ENCODE measurements at places on chromosomes 13 and 19.
A peak's percentile ranks its signal among the peaks of the same experiment; 100 is the strongest.

- no peak for DNase-seq
These were observed 204.4 kb downstream of the LACC1 start for GRCh38 chr13:44084146-44084545.

DNA sequence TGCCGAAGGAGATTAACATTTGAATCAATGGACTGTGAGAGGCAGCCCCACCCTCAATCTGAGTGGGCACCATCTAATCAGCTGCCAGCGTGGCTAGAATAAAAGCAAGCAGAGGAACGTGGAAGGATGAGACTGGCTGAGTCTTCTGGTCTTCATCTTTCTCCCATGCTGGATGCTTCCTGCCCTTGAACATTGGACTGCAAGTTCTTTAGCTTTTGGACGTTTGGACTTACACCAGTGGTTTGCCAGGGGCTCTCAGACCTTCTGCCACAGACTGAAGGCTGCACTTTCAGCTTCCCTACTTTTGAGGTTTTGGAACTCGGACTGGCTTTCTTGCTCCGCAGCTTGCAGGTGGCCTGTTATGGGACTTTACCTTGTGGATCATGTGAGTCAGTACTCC lies 14.7 kb downstream of the NHLRC3 start:
- no peak for DNase-seq

GRCh38 chr19:55679343-55680257 lies 4.6 kb downstream of the EPN1 start:
- no peak for DNase-seq

DNA sequence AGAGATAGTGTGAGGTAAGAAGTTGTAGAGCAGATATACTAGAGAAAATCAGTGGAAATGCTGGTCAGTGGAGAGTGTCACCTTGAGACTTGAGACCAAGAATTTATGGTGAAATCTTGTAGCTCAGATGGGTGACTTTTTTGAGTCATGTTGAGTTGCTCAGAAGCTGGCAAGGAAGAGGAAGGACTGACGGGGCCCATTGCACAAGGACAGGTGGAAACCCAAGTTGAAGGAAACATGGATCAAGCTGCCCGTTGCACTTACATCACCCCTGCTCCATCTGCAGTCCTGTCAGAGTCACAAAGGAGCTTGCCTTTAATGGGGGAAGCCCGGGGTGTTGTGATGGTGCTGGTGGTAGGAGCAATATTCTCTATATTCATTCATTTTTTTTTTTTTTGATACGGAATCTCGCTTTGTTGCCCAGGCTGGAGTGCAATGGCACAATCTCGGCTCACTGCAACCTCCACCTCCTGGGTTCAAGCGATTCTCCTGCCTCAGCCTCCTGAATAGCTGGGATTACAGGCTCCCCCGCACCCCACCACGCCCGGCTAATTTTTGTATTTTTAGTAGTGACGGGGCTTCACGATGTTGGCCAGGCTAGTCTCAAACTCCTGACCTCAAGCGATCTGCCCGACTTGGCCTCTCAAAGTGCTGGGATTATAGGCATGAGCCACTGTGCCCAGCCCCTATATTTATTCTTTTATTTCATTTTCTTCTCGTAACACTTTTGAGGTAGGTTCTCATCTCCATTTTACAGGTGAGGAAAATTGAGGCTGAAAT lies 27.4 kb downstream of the UBAC2 start:
- no peak for DNase-seq

DNA sequence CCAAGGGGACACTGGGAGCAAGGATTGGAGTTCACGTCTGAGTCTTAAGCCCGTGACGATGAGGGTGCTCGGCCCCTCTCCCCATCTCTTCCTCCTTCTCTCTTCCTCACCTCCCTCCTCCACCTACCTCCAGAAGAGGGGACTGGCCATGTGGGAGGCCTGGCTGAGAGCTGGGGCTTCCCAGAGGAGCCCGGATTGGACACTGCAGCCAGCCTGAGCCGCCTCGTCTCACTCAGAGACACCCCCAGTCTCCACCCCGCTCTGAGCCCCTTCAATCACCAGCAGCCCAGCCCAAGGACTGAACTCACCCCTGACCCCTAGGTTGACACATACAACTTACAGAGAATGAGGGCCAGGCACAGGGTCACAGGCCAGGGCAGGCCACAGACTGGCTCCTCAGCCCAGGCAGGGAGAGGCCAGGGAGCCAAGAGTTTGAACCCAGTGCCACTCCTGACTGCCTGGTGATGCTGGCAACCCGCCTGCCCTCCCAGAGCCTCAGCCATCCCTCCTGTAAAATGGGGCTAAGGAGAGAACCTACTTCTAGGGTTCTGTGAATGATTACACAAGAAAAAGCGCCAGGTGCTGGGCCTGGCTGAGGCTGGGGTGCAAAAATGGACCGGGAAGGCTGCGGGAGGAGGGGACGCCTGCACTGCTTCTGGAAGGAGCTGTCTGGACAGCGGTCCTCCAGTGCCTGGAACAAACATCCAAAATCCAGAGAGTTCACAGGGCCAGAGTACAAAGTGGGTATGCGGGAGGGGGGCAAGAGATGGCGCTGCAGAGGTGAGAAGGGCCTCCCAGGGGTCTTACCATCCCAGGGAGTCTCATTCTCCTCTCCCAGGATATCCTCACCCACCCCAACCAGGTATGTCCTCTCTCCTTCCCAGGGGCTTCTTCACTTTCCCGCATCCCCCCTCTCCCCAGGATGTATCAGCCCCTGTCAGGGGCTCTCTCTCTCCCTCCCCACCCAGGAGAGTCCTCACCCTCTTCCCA lies 1.1 kb downstream of the CD79A start:
- no peak for DNase-seq

GRCh38 chr13:65064967-65065366 lies 2165.2 kb downstream of the PCDH9 start:
- no peak for DNase-seq

GRCh38 chr13:37385956-37386670 lies 212.5 kb downstream of the POSTN start:
- DNase-seq = peak; percentile 66

GRCh38 chr19:16569609-16570320 lies 2.5 kb downstream of the SLC35E1 start:
- DNase-seq = no peak

DNA sequence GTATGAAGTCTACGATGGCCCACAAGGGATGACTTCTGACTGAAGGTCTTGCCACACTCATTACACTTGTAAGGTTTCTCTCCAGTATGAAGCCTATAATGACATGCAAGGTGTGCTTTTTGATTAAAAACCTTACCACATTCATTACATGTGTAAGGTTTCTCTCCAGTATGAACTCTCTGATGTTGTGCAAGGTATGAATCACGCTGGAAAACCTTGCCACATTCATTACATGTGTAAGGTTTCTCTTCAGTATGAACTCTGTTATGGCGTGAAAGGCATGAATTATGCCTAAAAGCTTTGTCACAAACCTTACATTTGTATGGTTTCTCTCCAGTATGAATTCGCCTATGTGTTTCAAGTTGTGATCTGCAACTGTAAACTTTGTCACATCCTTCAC lies 15.0 kb upstream of the ZNF83 start:
- no peak for DNase-seq

Data from GM03348 (cell line).